Activated CD4-positive, alpha-beta T cell treated with anti-CD3 and anti-CD28 coated beads, Interleukin-2, amount 10 ng/mL, durations not matched to agents 7 days and 5 days (primary cell): ENCODE measurements at places on chromosomes 4 and X. TPM values are rescaled to one million over a fixed set of nuclear protein-coding genes. Genes with fewer than 3 reads are reported as not detected.

DNA sequence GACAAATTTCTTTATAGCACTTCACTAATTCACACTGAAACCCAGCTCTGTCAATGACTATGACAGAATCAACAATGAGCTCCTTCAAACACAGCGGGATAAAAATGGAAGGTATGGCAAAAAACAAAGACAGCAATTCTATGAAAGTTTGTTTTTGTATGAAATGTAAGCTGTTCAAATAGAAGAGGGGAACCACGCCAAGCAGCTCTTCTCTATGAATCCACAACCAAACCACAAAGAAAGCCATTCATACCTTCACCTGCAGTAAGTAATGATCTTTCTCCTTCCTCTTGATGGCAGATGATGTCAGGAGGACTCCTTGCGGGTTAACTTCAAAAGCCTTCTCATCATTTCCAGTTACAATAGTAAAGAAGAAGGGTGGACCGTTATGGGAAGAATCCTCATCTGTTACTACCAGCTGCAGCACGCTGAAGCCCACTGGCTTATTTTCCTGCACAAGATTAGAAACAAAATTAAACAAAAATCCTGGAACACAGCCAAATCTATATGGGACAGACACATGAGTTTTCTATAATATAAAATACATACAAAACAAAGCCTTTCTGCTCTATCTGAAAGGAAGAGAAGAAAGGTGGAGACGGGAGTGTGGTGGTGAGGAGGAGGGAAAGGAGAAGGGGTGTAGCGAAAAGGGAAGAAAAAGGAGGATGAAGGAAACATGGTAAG, 48.9 kb upstream of the MTNR1A start:
- no peak overlapping the region for H3K4me3 ChIP-seq
- no peaks in the 10 kb centered on the region for H3K4me1 ChIP-seq
- no peak for DNase-seq

DNA sequence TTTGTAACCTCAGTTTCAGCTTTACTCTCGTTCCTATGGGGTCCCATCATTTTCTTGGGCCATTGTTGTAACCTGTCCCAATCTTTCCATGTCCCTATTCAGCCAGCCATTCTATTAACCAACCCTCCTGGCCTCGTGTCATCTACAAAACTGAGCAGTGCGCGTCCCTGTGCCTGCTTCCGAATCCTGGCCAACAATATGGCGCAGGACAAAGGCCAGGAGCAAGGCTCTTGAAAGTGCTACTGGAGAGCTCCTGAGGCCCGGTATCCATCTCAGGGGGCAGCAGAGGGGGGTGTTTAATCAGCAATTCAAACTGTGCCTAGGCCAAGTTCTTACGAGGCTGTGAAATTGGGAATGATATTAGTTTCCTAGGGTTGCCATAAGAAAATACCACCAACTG, 41.2 kb upstream of the APLN start:
- H3K27me3 ChIP-seq = no peaks in the 10 kb centered on the region
- no peak overlapping the region for H3K27ac ChIP-seq
- no peak for DNase-seq
- no peaks in the 10 kb centered on the region for H3K36me3 ChIP-seq
- H3K4me3 ChIP-seq = no peak overlapping the region
- H3K4me1 ChIP-seq = no peaks in the 10 kb centered on the region

DNA sequence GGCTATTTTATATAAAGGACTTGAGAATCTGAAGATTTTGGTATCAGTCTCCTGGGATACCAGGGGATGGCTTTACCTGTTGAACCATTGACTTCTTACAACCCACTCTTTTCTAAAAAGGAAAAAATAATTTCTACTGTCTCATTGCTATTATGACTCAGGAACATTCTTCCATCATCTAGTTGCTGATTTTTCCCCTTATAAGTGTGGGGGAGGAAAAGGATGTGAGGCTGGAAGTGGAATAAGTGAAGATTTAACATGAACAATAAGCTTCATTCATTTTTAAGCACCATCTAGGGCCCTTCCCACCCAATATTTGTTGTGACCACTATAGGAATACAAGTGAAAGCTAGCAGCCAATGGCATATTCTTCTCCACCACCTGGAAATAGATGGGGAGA, 10.6 kb upstream of the MND1 start:
- H3K4me1 ChIP-seq = no peaks in the 10 kb centered on the region
- peaks cover 8% of the 10 kb centered on the region for H3K27me3 ChIP-seq
- H3K4me3 ChIP-seq = no peak overlapping the region
- H3K36me3 ChIP-seq = no peaks in the 10 kb centered on the region

NALF2 gene
- total RNA-seq = 0.15 TPM

PPARGC1A gene
- not detected for total RNA-seq

SLC9A7 gene
- 5.3 TPM for total RNA-seq
